ENCODE measurements at places on chromosomes 6 and 20. TPM values are rescaled to one million over a fixed set of nuclear protein-coding genes. Genes with fewer than 3 reads are reported as not detected.

The SIRPA gene
- 35.5 TPM for total RNA-seq

The HLA-C gene
- total RNA-seq: 786 TPM

The FOXA2 gene
- total RNA-seq: not detected

The MAS1 gene
- not detected for total RNA-seq

The IL20RA gene
- 0.07 TPM for total RNA-seq

The ZSCAN9 gene
- total RNA-seq: 14.7 TPM

The RIPPLY2 gene
- total RNA-seq: not detected

The RBM24 gene
- 22.7 TPM for total RNA-seq

The NOTCH4 gene
- 0.57 TPM for total RNA-seq

The GRM1 gene
- total RNA-seq: 0.07 TPM

The ARG1 gene
- total RNA-seq: not detected

The PRR18 gene
- not detected for total RNA-seq

The NEURL2 gene
- total RNA-seq: 6.9 TPM

DNA sequence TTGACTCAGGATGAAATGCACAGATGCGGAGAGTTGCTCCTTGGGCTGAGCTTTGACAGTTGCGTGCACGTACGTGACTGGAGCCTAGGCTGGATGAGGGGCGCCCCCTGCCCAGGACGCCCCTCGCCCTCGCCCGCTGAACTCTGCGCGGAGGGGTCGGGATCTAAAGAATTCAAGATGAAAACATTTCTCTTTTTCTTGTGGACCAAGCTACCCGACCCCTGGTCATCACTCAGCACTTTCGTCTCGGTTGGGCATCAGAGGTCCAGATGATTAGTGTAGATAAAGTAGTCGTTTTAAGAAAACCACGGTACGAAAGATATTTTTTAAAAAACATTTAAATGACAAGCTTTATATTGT lies 700 bp downstream of the DTD1 start:
- H3K27me3 ChIP-seq: no peaks in the 10 kb centered on the region
- DNase-seq: no peak
- no peaks in the 10 kb centered on the region for H3K36me3 ChIP-seq
- peaks cover 6% of the 10 kb centered on the region for H3K4me1 ChIP-seq
- peak overlapping the region; percentile 62 for H3K27ac ChIP-seq
- peak overlapping the region; percentile 92 for H3K4me3 ChIP-seq

DNA sequence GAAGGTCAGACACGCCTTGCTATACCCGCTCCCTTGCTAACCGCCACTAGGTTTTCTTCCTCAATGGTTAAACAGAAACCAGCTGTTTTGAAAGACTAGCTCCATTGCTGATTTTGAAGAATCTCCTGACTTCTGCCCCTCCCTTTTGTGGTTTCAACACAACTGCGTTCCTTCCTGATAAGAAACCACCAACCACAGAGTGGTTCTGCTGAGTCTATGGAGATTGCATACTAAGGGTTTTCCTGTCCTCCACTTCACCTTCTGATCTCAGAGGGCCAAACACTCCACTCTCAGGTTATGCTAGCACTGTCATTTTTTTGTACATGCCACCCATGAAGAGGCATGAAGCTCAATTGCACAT lies 207.9 kb downstream of the MYLK4 start:
- no peak overlapping the region for H3K27ac ChIP-seq
- peaks cover 39% of the 10 kb centered on the region for H3K27me3 ChIP-seq
- DNase-seq: peak; percentile 96
- peaks cover 5% of the 10 kb centered on the region for H3K4me1 ChIP-seq
- no peak overlapping the region for H3K4me3 ChIP-seq
- H3K36me3 ChIP-seq: no peaks in the 10 kb centered on the region

DNA sequence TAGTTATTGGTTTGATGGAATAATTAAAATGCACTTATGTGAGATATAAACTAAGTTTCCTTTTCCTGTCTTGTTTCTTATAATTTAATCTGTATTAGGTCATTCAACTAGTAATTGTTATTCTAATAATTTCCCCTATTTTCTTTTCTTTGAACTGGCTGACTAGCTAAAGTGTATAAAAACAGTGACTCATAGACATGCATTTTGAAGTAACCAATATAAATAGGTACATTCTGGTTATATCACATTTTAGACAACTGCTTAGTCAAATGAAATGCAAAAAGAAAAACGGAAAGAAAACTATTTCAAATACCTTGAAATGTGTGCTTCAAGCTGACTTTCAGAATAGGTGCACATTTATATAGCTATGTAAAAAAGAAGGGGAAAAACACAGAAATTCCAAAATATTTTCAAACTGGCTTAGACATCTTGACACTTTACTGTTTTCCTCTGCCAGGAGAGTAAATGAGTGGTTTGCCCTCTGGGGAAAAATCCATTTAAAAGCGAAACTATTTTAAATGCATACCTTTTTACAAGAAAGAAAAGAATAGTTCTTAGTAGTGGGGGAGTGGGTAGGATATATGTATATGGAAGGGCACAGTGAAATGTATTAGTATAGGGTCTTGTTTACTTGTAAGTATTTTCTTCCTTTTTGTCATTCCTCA lies 28.3 kb downstream of the KCNQ5 start:
- no peaks in the 10 kb centered on the region for H3K36me3 ChIP-seq
- H3K4me1 ChIP-seq: peaks cover 23% of the 10 kb centered on the region
- H3K4me3 ChIP-seq: no peak overlapping the region
- H3K27me3 ChIP-seq: no peaks in the 10 kb centered on the region

GRCh38 chr6:1378065-1379016 lies 11.0 kb upstream of the FOXF2 start:
- no peak for DNase-seq
- H3K4me1 ChIP-seq: no peaks in the 10 kb centered on the region
- H3K36me3 ChIP-seq: no peaks in the 10 kb centered on the region
- H3K27ac ChIP-seq: no peak overlapping the region
- no peak overlapping the region for H3K4me3 ChIP-seq

- no peaks in the 10 kb centered on the region for H3K27me3 ChIP-seq
- no peak for DNase-seq
- no peak overlapping the region for H3K4me3 ChIP-seq
- H3K36me3 ChIP-seq: no peaks in the 10 kb centered on the region
Measured at GRCh38 chr6:92806254-92806653, 613.1 kb downstream of the EPHA7 start.

DNA sequence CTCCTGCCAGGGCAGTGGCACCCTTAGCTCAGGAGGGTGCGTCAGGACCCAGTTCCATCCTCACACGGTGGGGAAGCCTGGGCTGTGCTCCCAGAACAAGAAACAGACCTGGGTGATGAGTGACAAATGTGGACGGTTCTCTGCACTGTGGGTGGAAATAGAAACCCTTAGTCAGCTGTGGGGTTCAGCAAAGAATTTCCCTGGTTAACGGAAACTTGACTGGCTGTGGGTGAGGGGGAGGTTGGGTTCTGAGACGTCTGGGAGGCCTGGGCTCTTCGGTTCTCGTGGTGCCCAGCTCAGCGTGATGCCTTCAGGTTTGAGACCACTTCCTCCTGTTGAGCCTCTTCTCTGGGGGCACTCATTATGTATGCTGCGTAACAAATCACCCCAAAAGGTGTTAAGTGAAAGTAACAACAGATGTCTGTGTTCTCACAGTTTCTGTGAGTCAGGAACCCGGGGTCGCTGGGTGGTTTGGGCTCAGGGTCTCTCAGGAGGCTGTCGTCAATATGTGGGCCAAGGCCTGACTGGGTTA lies 53.1 kb upstream of the FAM83D start:
- no peak overlapping the region for H3K27ac ChIP-seq
- H3K36me3 ChIP-seq: no peaks in the 10 kb centered on the region
- no peak overlapping the region for H3K4me3 ChIP-seq
- DNase-seq: no peak
- no peaks in the 10 kb centered on the region for H3K4me1 ChIP-seq
- no peaks in the 10 kb centered on the region for H3K27me3 ChIP-seq

DNA sequence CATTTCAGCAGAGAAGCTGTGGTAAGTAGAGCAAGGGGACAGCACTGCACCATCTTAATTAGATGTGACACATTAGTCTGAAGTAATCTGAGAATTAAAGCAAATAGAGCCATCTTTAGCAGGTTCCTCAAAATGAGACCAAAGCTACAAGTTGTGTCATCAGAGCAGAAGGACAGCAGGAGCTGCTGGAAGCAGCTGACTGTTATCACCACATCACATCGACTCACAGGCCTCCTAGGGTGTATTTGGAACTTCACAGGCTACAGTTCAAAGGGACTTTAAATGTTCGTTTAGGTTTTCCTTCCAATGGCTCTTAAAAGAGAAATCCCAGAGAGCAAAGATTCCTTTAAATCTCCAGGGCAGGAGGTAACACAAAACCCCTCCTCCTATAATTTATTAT lies 69.5 kb downstream of the LCA5 start:
- no peak overlapping the region for H3K4me3 ChIP-seq
- no peak for DNase-seq
- H3K4me1 ChIP-seq: peaks cover 2% of the 10 kb centered on the region
- no peak overlapping the region for H3K27ac ChIP-seq

- no peak overlapping the region for H3K27ac ChIP-seq
- no peaks in the 10 kb centered on the region for H3K36me3 ChIP-seq
- no peaks in the 10 kb centered on the region for H3K27me3 ChIP-seq
- H3K4me3 ChIP-seq: no peak overlapping the region
- no peak for DNase-seq
Measured at GRCh38 chr20:16699293-16699692, 30.5 kb upstream of the SNRPB2 start.

- H3K27me3 ChIP-seq: no peaks in the 10 kb centered on the region
- no peak overlapping the region for H3K4me3 ChIP-seq
- no peaks in the 10 kb centered on the region for H3K36me3 ChIP-seq
Measured at GRCh38 chr6:134689177-134689576, 260.7 kb downstream of the ALDH8A1 start.

- no peaks in the 10 kb centered on the region for H3K27me3 ChIP-seq
- H3K27ac ChIP-seq: no peak overlapping the region
- no peak for DNase-seq
- H3K36me3 ChIP-seq: no peaks in the 10 kb centered on the region
Measured at GRCh38 chr6:126300126-126300525, 39.8 kb upstream of the CENPW start.

GRCh38 chr6:137510923-137511322 lies 16.7 kb upstream of the OLIG3 start:
- peaks cover 31% of the 10 kb centered on the region for H3K27me3 ChIP-seq
- no peak overlapping the region for H3K4me3 ChIP-seq
- no peak for DNase-seq

- no peak overlapping the region for H3K27ac ChIP-seq
- H3K4me3 ChIP-seq: no peak overlapping the region
- peaks cover 21% of the 10 kb centered on the region for H3K4me1 ChIP-seq
Measured at GRCh38 chr6:44453146-44453545, 65.6 kb downstream of the CDC5L start.

- DNase-seq: peak; percentile 26
- H3K27ac ChIP-seq: no peak overlapping the region
- H3K4me1 ChIP-seq: peaks cover 10% of the 10 kb centered on the region
- H3K36me3 ChIP-seq: no peaks in the 10 kb centered on the region
- peaks cover 4% of the 10 kb centered on the region for H3K27me3 ChIP-seq
Measured at GRCh38 chr6:293193-294174, 1.2 kb downstream of the DUSP22 start.

DNA sequence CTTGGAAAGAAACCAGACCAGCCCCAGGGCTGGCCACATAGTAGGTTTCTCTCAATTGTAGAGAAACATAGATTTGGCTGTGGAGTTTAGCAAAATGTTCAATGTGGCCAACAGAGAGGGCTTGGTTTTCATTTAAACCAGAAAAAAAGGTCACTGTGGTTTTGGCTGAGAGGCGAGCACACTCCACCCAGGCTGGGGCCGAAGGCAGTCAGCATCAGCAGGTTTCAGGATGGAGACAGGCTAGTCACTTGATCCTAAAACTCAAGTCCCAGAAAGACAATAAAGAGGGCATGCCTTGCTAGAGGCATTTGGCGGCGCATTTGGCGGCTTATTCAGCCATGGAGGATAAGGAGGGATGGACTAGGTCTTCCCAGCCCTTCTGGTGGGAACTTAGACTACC lies 73.1 kb downstream of the PRND start:
- no peak overlapping the region for H3K27ac ChIP-seq
- no peaks in the 10 kb centered on the region for H3K27me3 ChIP-seq
- H3K36me3 ChIP-seq: no peaks in the 10 kb centered on the region
- peaks cover 7% of the 10 kb centered on the region for H3K4me1 ChIP-seq

DNA sequence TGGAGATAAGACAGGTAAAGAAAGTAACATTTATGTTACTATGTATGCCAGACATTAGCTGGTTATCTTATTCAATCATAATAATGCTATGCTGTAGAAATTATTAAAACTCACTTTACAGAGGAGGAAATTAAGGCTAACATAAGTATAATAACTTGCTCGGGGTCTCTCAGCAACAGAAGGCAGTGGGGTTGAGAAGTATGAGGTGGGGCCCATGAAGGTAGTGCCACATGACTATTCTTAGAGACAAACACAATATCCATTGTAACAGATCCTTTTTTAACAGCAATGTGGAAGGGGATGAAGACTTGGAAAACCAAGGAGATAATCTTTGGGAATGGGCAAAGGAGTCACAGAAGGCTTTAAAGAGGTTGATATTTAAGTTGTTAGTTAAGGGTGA lies 11.5 kb downstream of the REV3L start:
- no peaks in the 10 kb centered on the region for H3K36me3 ChIP-seq
- H3K27me3 ChIP-seq: no peaks in the 10 kb centered on the region
- no peak overlapping the region for H3K4me3 ChIP-seq
- no peak for DNase-seq
- no peak overlapping the region for H3K27ac ChIP-seq

- peaks cover 13% of the 10 kb centered on the region for H3K4me1 ChIP-seq
- DNase-seq: no peak
- no peaks in the 10 kb centered on the region for H3K27me3 ChIP-seq
- no peaks in the 10 kb centered on the region for H3K36me3 ChIP-seq
- no peak overlapping the region for H3K27ac ChIP-seq
- no peak overlapping the region for H3K4me3 ChIP-seq
Measured at GRCh38 chr20:50659975-50660670, 31.2 kb downstream of the RIPOR3 start.

DNA sequence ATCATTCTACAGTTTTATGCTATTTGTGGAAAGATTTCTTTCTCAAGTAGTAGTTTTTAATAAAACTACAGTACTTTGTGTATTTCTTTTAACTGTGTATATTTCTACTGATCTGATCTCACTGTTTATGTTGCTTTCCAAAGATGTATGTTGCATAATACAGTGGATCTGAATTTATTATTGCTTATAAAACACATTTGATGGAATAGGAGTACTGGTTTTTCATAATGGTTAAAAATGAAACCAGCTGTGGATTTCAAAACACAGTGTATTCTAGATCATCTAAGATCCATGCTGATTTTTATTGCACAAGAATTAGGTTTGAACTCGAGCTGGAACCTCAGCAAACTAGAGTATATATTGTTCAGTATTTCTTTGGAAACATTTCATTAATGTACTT lies 8.0 kb downstream of the NKX2-4 start:
- DNase-seq: no peak
- H3K36me3 ChIP-seq: peaks cover 17% of the 10 kb centered on the region
- no peaks in the 10 kb centered on the region for H3K4me1 ChIP-seq
- H3K27me3 ChIP-seq: peaks cover 38% of the 10 kb centered on the region
- H3K4me3 ChIP-seq: no peak overlapping the region
- H3K27ac ChIP-seq: no peak overlapping the region

- H3K4me1 ChIP-seq: no peaks in the 10 kb centered on the region
- no peak overlapping the region for H3K4me3 ChIP-seq
- no peaks in the 10 kb centered on the region for H3K27me3 ChIP-seq
- no peak overlapping the region for H3K27ac ChIP-seq
- DNase-seq: no peak
- peaks cover 4% of the 10 kb centered on the region for H3K36me3 ChIP-seq
Measured at GRCh38 chr6:45009576-45009975, 318.6 kb upstream of the RUNX2 start.

GRCh38 chr6:139386404-139386803 lies 12.0 kb upstream of the CITED2 start:
- H3K27ac ChIP-seq: no peak overlapping the region
- no peak overlapping the region for H3K4me3 ChIP-seq
- DNase-seq: no peak
